ENCODE measurements at places on chromosomes 5 and 9. TPM values are rescaled to one million over a fixed set of nuclear protein-coding genes. Genes with fewer than 3 reads are reported as not detected.
A peak's percentile ranks its signal among the peaks of the same experiment; 100 is the strongest.

Gene SPINK5
- total RNA-seq: not detected

Gene OGN
- total RNA-seq: not detected

Gene TMEM252
- not detected for total RNA-seq

Gene NCBP1
- total RNA-seq: 51.1 TPM

GRCh38 chr5:172440486-172440885 is 13.8 kb downstream of the SH3PXD2B start:
- H3K4me1 ChIP-seq: peaks cover 11% of the 10 kb centered on the region
- peaks cover 11% of the 10 kb centered on the region for H3K27me3 ChIP-seq
- H3K36me3 ChIP-seq: no peaks in the 10 kb centered on the region
- no peak overlapping the region for H3K27ac ChIP-seq
- DNase-seq: no peak
- no peak overlapping the region for H3K4me3 ChIP-seq

GRCh38 chr5:118796081-118796480 is 192.3 kb downstream of the DTWD2 start:
- no peaks in the 10 kb centered on the region for H3K27me3 ChIP-seq
- no peaks in the 10 kb centered on the region for H3K36me3 ChIP-seq
- H3K4me3 ChIP-seq: no peak overlapping the region
- no peak overlapping the region for H3K27ac ChIP-seq

GRCh38 chr9:116700882-116701865 is 14.1 kb downstream of the TRIM32 start:
- no peaks in the 10 kb centered on the region for H3K27me3 ChIP-seq
- no peak overlapping the region for H3K4me3 ChIP-seq
- peaks cover 25% of the 10 kb centered on the region for H3K4me1 ChIP-seq
- H3K36me3 ChIP-seq: peaks cover 61% of the 10 kb centered on the region
- H3K27ac ChIP-seq: peak overlapping the region; percentile 82

- no peak overlapping the region for H3K4me3 ChIP-seq
- DNase-seq: no peak
- no peak overlapping the region for H3K27ac ChIP-seq
- H3K36me3 ChIP-seq: no peaks in the 10 kb centered on the region
- H3K27me3 ChIP-seq: no peaks in the 10 kb centered on the region
These were observed 93.2 kb upstream of the ADAMTS2 start for GRCh38 chr5:179438461-179438860.

DNA sequence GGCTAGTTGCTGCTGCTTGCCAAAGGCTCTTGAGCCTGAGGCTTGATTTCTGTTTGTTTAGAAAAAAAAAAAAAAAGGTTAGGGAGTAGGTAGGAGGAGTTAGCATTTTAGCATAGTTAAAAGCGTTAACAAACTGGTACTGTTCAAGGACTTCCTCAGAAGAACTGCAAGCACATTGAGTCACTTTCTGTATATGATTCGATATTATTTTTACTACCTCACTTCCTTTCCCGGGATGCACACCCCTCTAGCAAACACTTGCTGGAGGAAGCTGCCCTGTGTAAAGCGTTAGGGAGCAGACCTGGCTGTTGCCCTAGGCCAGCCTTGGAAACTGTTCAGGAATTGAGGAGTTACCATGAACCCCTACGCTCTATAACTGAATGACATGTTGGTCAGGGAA is 15.7 kb upstream of the CEP120 start:
- H3K4me1 ChIP-seq: peaks cover 24% of the 10 kb centered on the region
- H3K4me3 ChIP-seq: no peak overlapping the region
- H3K36me3 ChIP-seq: no peaks in the 10 kb centered on the region
- no peaks in the 10 kb centered on the region for H3K27me3 ChIP-seq
- peak; percentile 24 for DNase-seq

- no peak overlapping the region for H3K4me3 ChIP-seq
- no peaks in the 10 kb centered on the region for H3K4me1 ChIP-seq
- H3K27ac ChIP-seq: no peak overlapping the region
- peak; percentile 49 for DNase-seq
These were observed 35.7 kb downstream of the SLC6A3 start for GRCh38 chr5:1409381-1410110.

DNA sequence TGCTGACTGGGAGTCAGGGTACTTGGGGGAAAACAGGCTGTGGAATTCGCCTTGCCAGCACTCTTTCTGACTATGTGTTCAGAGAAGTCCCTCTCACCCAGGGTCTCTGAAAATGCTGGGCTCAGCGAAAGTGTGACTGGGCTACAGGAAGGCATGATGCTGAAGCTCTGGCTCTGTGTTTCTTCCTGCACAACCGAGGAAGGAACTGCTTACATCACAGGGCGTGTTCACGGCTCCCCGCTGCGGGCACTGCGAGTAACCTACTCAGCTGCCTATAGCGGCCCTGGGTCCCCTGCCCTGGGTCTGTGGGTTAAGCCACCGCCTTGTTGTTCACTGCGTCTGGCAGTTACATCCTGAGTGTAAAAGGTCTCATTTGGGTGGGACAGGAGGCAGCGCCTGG is 222.4 kb upstream of the IRX4 start:
- DNase-seq: no peak
- no peak overlapping the region for H3K4me3 ChIP-seq
- H3K27ac ChIP-seq: no peak overlapping the region
- no peaks in the 10 kb centered on the region for H3K4me1 ChIP-seq
- no peaks in the 10 kb centered on the region for H3K36me3 ChIP-seq
- peaks cover 4% of the 10 kb centered on the region for H3K27me3 ChIP-seq

GRCh38 chr5:40277161-40277906 is 402.4 kb upstream of the PTGER4 start:
- no peaks in the 10 kb centered on the region for H3K27me3 ChIP-seq
- peak overlapping the region; percentile 23 for H3K4me3 ChIP-seq
- peak; percentile 13 for DNase-seq
- H3K4me1 ChIP-seq: peaks cover 37% of the 10 kb centered on the region
- H3K27ac ChIP-seq: peak overlapping the region; percentile 88

- DNase-seq: no peak
- peaks cover 2% of the 10 kb centered on the region for H3K36me3 ChIP-seq
- no peak overlapping the region for H3K4me3 ChIP-seq
- H3K27ac ChIP-seq: no peak overlapping the region
- no peaks in the 10 kb centered on the region for H3K4me1 ChIP-seq
These were observed 10.1 kb downstream of the KCNV2 start for GRCh38 chr9:2727374-2727773.

Measured in activated CD4-positive, alpha-beta T cell treated with anti-CD3 and anti-CD28 coated beads, Interleukin-2, amount 10 ng/mL, durations not matched to agents 7 days and 5 days (primary cell).